ENCODE measurements at places on chromosomes 12 and 14. TPM values are rescaled to one million over a fixed set of nuclear protein-coding genes. Genes with fewer than 3 reads are reported as not detected.

Gene AKAP6
- 3.9 TPM for total RNA-seq

Gene SERPINA10
- not detected for total RNA-seq

Gene FOXN4
- total RNA-seq, result not detected

Gene ZNF219
- 69.2 TPM for total RNA-seq

Gene EMP1
- total RNA-seq, result 675 TPM

Gene CLEC4D
- not detected for total RNA-seq

Gene LAG3
- total RNA-seq, result 10.3 TPM

Gene C12orf75
- total RNA-seq, result 131 TPM

Gene AMN
- 11.8 TPM for total RNA-seq

Gene OVCH1
- total RNA-seq, result 0.25 TPM

Gene RIPK3
- total RNA-seq, result 10.1 TPM

Gene CPNE6
- not detected for total RNA-seq

Gene AMDHD1
- 0.49 TPM for total RNA-seq

All from vagina (tissue), 2 donors.